ENCODE measurements at places on chromosomes 1 and 21. TPM values are rescaled to one million over a fixed set of nuclear protein-coding genes. Genes with fewer than 3 reads are reported as not detected.

DNA sequence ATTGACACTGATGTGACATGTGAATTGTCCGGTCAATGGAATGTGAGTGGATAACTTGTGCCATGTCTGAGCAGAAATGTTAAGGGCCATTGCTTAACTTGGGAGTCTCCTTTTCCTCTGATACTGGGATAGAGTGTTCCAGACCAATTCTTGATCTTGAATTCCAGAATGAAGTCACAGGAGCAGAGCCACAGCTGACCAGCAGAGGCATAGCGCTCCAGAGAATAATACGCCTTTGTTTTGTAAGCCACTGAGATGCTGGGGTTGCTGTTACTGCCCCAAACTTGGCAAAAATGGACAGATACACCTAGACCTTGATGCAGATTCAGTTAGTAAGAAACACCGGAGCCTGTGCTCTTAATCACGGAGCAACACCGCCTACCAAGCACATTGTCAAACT, 6.3 kb downstream of the KCNJ6 start:
- no peak overlapping the region for H3K4me3 ChIP-seq
- H3K27ac ChIP-seq: no peak overlapping the region
- H3K36me3 ChIP-seq: no peaks in the 10 kb centered on the region
- no peaks in the 10 kb centered on the region for H3K4me1 ChIP-seq
- peaks cover 50% of the 10 kb centered on the region for H3K27me3 ChIP-seq

CNIH3 gene
- 7.0 TPM for total RNA-seq

GRCh38 chr1:14371771-14372497, 226.6 kb upstream of the KAZN start:
- no peak overlapping the region for H3K27ac ChIP-seq
- DNase-seq: no peak
- H3K4me1 ChIP-seq: no peaks in the 10 kb centered on the region
- no peak overlapping the region for H3K4me3 ChIP-seq

GRCh38 chr1:55584526-55585401, 369.6 kb upstream of the USP24 start:
- DNase-seq: no peak
- H3K27me3 ChIP-seq: peaks cover 58% of the 10 kb centered on the region
- H3K36me3 ChIP-seq: no peaks in the 10 kb centered on the region
- H3K27ac ChIP-seq: peak overlapping the region; percentile 76

- H3K4me1 ChIP-seq: no peaks in the 10 kb centered on the region
- no peak overlapping the region for H3K27ac ChIP-seq
- DNase-seq: peak; percentile 94
- H3K27me3 ChIP-seq: peaks cover 42% of the 10 kb centered on the region
Measured at GRCh38 chr1:41387667-41388091, 26.4 kb downstream of the FOXO6 start.

DNA sequence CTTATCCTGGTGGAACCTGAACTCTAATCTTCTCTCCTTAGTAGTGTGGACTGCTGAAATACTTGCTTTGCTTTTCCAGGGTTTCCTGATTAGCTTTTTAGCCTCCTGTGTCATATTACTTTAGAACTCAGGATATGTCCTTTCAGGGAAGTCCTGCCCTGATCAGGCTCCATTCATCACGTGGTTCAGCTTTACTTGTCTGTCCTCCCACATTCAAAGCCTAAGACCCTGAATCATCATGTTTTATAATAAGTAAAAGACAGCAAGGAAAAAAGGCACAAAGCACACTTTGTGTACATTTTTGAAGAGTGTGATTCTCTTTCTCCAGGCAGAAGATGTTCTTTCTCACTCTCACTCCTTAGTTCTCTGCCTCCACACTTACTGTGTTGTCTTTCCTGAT, 70.6 kb downstream of the PATJ start:
- H3K27me3 ChIP-seq: no peaks in the 10 kb centered on the region
- H3K4me3 ChIP-seq: no peak overlapping the region
- H3K4me1 ChIP-seq: peaks cover under 1% of the 10 kb centered on the region
- peaks cover 5% of the 10 kb centered on the region for H3K36me3 ChIP-seq
- no peak overlapping the region for H3K27ac ChIP-seq

CFAP107 gene
- not detected for total RNA-seq

F3 gene
- total RNA-seq: 27.6 TPM

LCE1E gene
- not detected for total RNA-seq

MAP1LC3C gene
- total RNA-seq: not detected

DNA sequence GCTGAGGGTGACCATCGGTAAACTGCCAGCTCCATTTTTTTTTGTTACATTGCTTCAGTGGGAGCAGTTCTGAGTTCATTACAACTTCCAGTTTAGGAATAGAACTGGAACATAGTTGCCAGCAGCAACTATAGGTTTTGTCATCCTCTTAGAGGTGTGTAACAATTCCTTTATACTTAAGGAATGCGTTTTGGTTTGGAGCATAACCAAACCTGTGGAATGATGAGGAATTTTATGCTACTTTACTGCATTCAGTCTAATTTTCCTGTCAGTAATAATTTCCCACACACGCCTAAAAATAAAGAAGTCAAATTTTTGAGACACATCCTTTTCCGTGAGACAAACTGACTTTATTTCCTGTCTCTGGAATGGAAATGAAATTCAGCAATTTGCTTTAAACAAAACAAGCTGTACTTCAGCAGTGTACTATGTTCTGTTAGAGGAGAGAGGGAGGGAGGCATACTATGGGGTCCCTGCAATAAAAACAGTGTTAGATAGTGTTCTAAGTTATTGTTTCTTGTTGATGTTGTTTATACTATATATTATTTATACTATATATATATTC, 4.8 kb upstream of the AMPD1 start:
- H3K27ac ChIP-seq: no peak overlapping the region
- H3K27me3 ChIP-seq: peaks cover 8% of the 10 kb centered on the region
- peaks cover 6% of the 10 kb centered on the region for H3K4me1 ChIP-seq
- no peak overlapping the region for H3K4me3 ChIP-seq
- peaks cover 11% of the 10 kb centered on the region for H3K36me3 ChIP-seq
